ENCODE measurements at places on chromosomes 2 and 18.

DNA sequence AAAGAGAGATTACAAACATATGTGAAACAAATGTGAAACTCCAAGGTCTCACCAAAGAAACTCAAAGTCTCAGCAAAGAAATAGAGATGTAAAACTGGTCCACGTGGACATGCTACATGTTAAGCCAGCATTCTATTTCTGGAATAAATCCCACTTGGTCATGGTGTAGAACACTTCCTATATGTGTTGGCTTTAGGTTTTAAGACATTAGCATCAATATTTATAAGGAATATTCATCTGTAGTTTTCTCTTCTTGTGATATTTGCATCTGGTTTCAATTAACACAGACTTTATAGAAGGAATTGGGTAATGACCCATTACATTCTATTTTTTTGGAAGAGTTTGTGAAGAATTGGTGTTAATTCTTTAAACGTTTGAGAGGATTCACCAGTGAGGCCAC lies 133.1 kb downstream of the COPS8 start:
- DNase-seq = no peak

- no peak for DNase-seq
These were observed 97.8 kb downstream of the MYT1L start for GRCh38 chr2:2233171-2233826.

DNA sequence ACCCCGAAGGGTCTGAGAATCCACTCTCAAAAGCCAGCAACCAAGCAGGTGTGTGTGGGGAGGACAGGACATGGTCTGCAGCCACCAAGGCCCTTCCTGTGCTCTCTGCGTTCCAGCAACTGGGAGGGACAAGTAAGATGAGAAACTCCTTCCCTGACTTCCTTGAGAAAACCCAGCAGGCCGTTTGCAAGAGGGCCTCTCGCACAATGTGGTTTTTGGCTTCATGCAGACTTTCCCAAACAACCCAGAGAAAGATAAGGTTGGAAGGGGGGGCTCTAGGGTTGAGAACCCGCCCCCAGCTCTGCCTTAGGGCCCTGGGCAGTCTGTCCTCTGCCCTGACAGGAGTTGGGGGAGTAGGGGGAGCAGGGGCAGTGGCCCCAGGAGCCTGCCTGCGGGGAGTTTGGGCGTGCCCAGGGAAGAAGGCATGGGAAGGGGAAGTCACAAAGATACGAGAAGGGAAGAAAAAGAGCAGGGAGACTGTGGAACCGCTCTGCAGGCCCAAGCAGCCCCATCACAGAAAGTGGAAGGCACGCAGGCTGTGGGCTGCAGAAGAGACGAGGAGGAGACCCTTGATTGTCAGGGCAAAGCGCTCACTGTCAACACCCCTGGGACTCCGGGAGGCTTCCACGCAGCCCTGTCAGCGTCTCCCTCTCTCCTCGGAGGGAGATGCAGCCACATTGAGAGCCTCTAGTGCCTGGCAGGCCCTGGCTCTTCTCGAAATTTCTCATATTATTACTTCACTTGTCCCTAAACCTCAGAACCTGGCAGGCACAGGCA lies 99.8 kb downstream of the SMAD7 start:
- DNase-seq = no peak

- DNase-seq = no peak
These were observed 263.1 kb upstream of the ID2 start for GRCh38 chr2:8418721-8419120.

DNA sequence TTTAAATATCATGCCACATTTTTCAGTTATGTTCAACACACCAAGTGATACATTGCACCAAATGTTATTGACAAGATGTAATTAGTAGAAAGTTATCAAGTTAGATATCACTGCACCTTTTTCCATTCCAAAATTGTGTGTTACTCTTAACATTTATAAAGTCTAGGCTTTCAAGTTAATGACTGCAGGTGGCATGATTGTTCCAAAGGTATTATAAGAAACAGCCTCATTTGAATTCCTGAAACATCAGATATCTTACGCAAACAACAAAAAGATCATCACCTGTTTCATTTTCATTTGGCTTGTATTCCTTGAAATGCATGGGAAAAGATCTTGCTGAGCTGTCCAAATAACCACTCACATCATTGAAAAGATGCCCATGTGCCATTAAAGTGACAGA lies 1528.2 kb upstream of the ZEB2 start:
- no peak for DNase-seq

- DNase-seq = no peak
These were observed 119.0 kb downstream of the FEZ2 start for GRCh38 chr2:36478999-36479398.

DNA sequence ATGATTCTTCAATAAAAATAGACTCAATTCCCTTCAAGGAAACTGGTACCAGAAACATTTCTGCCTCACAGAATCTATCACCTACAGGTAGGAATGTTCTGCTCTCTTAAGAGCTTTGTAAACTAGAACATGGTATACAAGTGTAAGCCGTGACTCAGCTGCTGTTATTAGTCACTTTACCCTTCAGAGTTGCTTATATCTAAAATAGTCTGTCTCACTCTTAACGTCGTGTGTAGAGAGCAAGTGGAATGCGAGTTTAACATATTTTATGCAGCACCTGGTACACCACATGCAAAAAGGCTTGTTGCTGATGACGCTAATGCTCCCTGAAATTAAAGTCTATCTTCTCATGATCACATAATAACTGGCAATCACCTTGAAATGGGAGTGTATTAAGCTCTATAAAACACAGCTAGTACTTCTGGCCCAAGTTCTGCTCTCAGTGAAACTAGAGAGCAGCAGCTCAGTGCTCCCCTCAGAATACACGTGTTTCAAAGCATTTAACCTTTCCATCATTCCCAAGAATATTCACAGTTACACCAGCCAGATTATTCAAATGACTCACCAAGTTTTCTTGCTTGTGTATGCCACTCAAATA lies 420.0 kb downstream of the ZEB2 start:
- no peak for DNase-seq

DNA sequence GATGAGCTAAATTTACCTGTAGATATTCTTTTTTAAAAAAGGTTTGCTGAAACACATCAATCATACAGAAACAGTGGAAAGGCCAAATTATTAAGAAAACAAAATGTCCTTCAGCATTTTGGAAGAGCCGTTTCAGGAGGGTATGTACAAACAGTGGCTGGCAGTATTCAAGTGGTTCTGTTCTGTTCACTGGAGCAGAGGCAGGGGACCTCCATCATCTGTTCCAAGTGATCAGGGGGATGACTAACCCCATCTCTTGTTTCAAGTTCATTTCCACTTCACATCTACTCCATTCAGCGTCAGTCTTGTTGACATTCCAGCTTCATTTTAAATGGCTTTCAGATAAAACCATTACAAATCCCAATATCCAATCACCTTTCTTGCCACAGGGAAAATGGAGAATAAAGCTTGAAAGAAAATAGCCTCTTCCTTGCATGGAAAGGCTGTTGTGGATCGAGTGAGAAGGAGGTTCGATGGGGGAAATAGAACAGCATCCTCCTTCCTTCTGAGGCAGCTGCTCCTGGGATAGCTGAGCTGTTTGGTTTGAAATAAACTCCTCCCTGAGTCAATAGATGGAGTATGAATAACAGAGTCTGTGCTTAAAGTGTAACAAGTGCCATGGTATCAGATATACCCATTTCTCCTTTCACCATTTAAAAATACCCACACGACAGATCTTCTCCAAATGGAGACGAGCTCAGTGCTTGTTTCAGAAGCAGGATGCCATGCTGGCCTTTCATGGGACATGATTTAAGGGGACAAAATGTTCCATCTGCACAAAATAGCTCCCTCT lies 63.7 kb upstream of the OTOF start:
- DNase-seq = no peak

- no peak for DNase-seq
These were observed 94.2 kb downstream of the CABLES1 start for GRCh38 chr18:23229472-23229871.

DNA sequence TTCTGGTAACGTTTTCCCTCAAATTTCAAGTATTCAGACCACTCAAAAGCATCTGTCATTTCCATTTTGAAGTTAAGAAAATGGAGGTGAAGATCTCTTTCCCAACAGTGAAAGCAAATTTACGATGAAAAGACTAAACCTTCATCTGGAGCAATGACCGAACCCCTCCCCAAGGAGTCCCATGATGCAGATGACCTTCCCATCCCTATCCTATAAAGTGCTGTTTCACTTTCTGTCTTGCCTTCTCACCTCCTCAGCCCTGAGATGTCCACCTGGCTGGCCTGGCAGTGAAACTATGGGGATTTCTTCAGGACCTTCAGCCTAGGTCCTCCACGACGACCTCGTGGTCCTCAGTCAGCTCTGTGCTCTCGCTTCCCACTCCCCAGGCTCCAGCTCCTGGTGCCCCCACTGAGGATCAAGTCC lies 925 bp upstream of the NPC1 start:
- DNase-seq = no peak

- DNase-seq = no peak
These were observed 231.7 kb upstream of the HS6ST1 start for GRCh38 chr2:128550389-128550788.

GRCh38 chr2:15563227-15564100 lies 2.3 kb upstream of the NBAS start:
- no peak for DNase-seq

- no peak for DNase-seq
These were observed 5.1 kb downstream of the GPR75 start for GRCh38 chr2:53854678-53855077.

DNA sequence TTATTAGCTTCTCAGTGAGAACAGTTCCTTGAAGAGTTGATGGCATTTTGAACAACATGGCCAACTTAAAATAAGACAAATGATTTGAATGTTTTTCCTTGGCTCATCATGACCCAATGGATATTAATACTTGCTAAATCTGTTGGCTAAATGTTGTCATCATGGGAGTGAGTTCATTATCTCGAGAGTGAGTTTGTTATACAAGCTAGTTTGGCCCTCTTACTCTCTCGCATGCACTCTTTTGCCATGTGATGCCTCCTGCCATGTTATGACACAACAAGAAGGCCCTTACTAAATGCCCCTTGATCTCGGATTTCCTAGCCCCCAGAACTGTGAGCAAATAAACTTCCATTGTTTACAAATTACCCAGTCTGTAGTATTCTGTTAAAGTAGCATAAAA lies 22.9 kb upstream of the SANBR start:
- no peak for DNase-seq

Measured in H9 (cell line).